ENCODE measurements at places on chromosomes 6 and 20.
A peak's percentile ranks its signal among the peaks of the same experiment; 100 is the strongest.

- no peak for DNase-seq
Measured at GRCh38 chr20:460707-461106, 1.6 kb downstream of the TBC1D20 start.

- no peak for DNase-seq
Measured at GRCh38 chr20:51067792-51068191, 44.9 kb upstream of the KCNG1 start.

GRCh38 chr6:64777941-64778785, 928.9 kb downstream of the EYS start:
- no peak for DNase-seq

DNA sequence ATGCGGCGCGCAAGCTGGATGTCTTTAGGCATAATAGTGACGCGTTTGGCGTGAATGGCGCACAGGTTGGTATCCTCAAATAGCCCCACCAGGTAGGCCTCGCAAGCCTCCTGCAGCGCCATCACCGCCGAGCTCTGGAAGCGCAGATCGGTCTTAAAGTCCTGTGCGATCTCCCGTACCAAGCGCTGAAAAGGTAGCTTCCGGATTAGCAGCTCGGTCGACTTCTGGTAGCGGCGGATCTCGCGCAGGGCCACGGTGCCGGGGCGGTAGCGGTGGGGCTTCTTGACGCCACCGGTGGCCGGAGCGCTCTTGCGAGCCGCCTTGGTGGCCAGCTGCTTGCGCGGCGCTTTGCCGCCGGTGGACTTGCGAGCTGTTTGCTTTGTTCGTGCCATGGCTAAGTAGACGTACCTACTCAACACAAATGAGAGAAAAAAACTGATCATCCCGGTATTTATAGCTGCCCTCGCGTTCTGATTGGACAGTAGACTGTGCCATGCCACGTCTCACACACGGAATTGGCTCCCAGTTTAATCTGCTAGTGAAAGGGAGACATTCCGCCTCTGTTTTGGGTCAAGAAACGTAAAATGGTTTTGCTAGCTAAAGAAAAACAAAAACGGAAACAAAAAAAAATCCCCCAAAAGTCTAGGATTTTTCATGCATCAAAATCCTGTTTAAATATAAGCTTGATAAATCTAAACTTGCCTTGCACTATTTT, 40.1 kb downstream of the OR2B2 start:
- DNase-seq = peak; percentile 70

- DNase-seq = no peak
Measured at GRCh38 chr6:154371281-154371680, 14.7 kb upstream of the IPCEF1 start.

DNA sequence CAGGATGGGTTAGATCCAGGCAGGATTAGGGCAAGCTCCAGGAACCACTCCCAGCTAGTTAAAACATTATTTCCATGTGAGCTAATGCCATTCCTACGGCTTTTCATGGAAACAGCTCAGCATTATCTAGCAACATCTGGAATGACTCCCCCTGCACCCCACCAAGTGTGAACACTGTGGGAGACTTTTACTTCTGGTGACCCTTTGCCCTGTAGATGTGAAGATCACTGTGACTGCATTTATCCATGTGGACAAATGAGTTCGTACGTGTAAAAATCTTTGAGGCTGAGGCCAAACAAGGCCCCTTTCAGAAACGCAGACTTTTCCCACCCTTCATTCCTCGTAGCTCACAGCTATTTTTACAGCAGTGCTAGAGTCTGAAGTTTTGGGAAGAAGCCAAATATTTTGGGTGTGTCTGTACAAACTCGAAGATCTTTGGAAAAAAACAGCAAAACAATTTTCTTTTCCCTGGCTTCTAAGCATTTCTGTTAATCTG, 221.8 kb upstream of the SOX4 start:
- DNase-seq = no peak

GRCh38 chr6:32212076-32212760, 11.6 kb downstream of the NOTCH4 start:
- no peak for DNase-seq

DNA sequence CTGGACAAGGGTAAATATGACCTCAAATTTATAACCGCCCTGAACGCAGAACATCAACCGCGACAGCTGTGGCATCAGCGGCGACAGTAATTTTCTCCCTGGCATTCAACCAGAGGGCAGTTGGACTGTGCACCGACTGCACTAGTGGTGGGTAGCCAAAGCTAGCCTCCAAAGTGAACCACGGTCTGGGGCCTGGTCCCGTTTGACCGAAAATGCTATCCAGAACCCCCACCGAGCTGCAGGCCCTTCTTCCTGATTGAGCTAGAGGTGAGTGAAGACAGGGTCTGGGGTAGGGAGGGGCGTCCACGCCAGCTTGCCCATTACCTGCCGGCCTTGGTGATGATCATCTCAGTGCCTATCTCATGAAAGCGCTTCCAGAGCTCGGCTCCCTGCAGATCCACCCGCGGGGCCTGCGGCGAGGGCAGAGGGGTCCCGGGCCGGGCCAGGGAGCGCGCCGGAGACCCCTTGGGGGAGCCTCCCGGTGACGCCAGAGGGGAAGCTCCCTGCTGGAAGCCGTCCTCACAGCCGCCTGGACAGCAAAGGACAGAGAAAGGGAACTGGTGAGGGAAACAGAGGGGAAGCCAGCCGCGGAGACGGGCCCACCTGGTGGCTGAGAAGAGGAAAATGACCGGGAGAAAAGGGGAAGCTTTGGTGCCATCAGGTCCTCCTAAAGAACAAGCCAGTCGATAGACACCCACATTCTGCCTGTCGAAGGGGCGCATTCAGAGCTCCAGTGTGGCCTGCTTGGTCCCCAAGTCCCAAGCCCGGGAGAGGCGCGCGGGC, 2.0 kb downstream of the TBX18 start:
- DNase-seq = no peak

DNA sequence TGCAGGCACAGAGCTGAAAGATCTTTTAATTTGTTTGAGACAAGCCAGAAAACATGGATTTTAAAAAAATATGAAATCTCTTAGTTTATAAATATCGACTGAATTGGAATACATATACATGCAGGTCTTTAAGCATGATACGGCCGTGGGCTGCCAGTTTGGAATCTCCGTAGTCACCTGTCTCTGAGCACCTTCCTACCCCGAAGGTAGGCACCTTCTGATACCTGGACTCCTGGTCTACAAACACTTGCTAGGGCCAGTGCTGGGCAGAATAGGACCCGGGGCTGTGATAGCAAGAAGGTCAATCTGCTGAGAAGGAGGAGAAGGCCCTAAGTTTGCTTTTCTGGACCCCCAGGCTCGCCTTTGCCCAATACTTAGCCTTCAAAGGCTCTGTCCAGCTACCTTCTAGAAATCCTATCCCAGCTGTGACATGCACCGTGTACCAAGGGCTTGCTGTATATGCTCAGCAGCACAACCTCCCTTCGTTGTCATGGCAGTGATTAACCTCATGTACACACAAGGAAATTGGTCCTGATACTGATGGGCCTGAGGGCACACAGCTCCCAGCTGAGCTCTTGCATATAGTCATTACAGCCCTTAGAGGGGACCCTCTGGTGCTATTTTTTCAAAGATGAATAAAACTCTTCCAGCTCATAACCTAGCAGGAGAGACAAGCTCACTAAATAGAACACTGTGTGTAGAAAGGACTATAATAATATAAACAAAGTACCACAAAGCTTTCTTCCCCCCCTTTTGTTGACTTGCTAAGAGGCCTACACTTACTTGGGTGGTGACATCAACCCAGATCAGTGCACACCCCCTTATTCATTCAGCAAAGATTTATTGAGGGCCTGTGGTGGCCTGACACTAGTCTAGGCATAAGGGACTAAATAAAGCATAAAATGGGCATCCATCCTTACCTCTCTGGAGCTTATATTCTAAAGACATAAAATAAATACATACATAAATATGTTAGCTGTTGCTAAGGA, 17.7 kb downstream of the SNPH start:
- no peak for DNase-seq
